Placental epithelial cell (primary cell): ENCODE measurements at places on chromosomes 4 and X. TPM values are rescaled to one million over a fixed set of nuclear protein-coding genes. Genes with fewer than 3 reads are reported as not detected.

Gene MAP7D3
- 14.6 and 28.7 TPM in 2 replicates for total RNA-seq

Gene GLRA2
- total RNA-seq, result not detected in 2 replicates

Gene MAGEC3
- total RNA-seq, result not detected in 2 replicates

Gene ZFP92
- not detected in 2 replicates for total RNA-seq

Gene PABPC5
- total RNA-seq, result 1.2 and 2.4 TPM in 2 replicates

Gene ADH4
- total RNA-seq, result not detected in 2 replicates

Gene NAT8L
- under 0.01 and 0.11 TPM in 2 replicates for total RNA-seq

Gene GPRIN3
- under 0.01 TPM in 1 of 2 replicates, not detected in the other for total RNA-seq

Gene TLR3
- 3.3 and 4.3 TPM in 2 replicates for total RNA-seq

Gene EVC
- total RNA-seq, result 26.6 and 42.8 TPM in 2 replicates

Gene SMR3B
- not detected in 2 replicates for total RNA-seq

Gene NCAPG
- total RNA-seq, result 7.5 and 8.7 TPM in 2 replicates

Gene TAF7L
- under 0.01 TPM in 1 of 2 replicates, not detected in the other for total RNA-seq

Gene TEX13B
- total RNA-seq, result not detected in 2 replicates

Gene SNCA
- total RNA-seq, result 0.11 TPM in 1 of 2 replicates, not detected in the other

Gene P2RY10
- not detected in 2 replicates for total RNA-seq

Gene FAM9A
- total RNA-seq, result not detected in 2 replicates

Gene CYSLTR1
- not detected in 2 replicates for total RNA-seq

Gene SLITRK2
- total RNA-seq, result under 0.01 TPM in 1 of 2 replicates, not detected in the other

Gene TSPYL2
- total RNA-seq, result 7.2 and 27.5 TPM in 2 replicates

Gene KIT
- under 0.01 and 2.0 TPM in 2 replicates for total RNA-seq

Gene CT55
- total RNA-seq, result not detected in 2 replicates

Gene SPATA4
- total RNA-seq, result not detected in 2 replicates

Gene DDX3X
- total RNA-seq, result 154 and 201 TPM in 2 replicates

Gene C4orf50
- under 0.01 TPM in 1 of 2 replicates, not detected in the other for total RNA-seq

Gene TMEM271
- not detected in 2 replicates for total RNA-seq

Gene PLP2
- 35.3 and 60.5 TPM in 2 replicates for total RNA-seq

Gene MAPK10
- total RNA-seq, result 0.65 and 5.1 TPM in 2 replicates

Gene FOXP3
- 0.54 TPM in 1 of 2 replicates, not detected in the other for total RNA-seq

Gene SFRP2
- 9.8 TPM in 1 of 2 replicates, not detected in the other for total RNA-seq

Gene PASD1
- not detected in 2 replicates for total RNA-seq

Gene F9
- not detected in 2 replicates for total RNA-seq

Gene CCDC110
- total RNA-seq, result 0.11 and 0.39 TPM in 2 replicates

Gene IBSP
- total RNA-seq, result not detected in 2 replicates

Gene SHISA3
- not detected in 2 replicates for total RNA-seq

Gene DHRSX
- 12.3 and 18.5 TPM in 2 replicates for total RNA-seq

Gene GAGE1
- total RNA-seq, result not detected in 2 replicates

Gene C4orf51
- total RNA-seq, result not detected in 2 replicates

Gene MXRA5
- 4.6 and 58.1 TPM in 2 replicates for total RNA-seq

Gene SH2D1A
- total RNA-seq, result not detected in 2 replicates

Gene MAGEE1
- 3.0 and 3.1 TPM in 2 replicates for total RNA-seq

Gene ZNF711
- total RNA-seq, result 4.8 and 7.9 TPM in 2 replicates

Gene KLHL4
- 16.1 and 49.2 TPM in 2 replicates for total RNA-seq

Gene CYP4V2
- total RNA-seq, result 3.7 and 6.7 TPM in 2 replicates
